ENCODE measurements at places on chromosomes 11 and 22.

DNA sequence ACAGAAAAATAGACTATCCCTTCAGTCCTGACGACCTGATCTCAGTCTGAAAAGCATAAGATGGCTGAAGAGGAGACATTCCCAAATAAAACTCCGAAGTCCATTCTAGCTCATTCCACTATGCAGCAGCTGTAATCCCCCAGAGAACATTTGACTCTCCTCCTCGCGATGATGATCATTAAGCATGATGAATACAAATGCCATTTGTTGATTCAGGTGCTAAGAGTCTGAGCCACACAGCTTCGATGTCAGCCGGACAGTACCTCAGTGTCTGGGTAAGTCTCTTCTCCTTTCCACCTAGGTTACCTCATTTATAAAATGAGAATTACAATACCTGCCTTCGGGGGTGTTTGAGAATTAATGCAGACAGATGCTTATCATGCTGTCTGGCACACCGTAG lies 94.8 kb downstream of the TENM4 start:
- no peak for DNase-seq

DNA sequence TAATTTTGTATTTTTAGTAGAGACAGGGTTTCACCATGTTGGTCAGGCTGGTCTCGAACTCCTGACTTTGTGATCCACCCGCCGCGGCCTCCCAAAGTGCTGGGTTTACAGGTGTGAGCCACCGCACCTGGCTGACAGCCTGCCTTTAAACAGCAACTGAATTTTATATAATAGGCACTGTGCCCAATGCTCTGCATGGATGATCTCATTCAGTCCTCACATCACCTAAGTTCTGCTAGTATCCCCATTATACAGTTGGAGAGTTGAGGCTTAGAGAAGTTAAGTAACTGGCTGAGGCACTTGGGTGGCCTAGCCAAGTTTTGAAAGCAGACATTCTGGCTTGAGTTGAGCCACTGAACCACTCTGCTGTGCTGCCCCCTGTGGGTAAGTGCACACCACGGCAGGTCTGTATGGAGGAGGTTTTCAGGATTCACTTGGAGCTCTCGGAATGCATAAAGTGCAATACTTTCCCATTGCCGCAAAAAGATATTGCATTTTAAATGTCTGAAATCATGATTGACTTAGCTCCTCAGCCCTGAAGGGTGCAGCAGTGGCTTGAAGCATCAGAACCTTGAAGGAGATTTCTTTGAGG lies 112.4 kb downstream of the LDLRAD3 start:
- DNase-seq, result no peak

DNA sequence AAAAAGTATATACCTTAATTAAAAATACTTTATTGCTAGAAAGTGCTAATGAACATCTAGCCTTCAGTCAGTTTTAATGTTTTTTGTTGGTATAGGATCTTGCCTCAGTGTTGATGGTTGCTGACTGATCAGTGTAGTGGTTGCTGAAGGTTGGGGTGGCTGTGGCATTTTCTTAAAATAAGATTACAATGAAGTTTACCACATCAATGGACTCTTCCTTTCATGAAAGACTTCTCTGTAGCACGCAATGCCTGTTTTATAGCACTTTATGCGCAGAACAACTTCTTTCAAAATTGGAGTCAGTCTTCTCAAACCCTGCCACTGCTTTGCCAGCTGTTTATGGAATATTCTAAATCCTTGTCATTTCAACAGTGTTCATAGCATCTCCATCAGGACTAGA lies 50.6 kb downstream of the LDLRAD3 start:
- DNase-seq, result no peak

GRCh38 chr11:116123739-116124138 lies 619.5 kb upstream of the CADM1 start:
- DNase-seq, result no peak

DNA sequence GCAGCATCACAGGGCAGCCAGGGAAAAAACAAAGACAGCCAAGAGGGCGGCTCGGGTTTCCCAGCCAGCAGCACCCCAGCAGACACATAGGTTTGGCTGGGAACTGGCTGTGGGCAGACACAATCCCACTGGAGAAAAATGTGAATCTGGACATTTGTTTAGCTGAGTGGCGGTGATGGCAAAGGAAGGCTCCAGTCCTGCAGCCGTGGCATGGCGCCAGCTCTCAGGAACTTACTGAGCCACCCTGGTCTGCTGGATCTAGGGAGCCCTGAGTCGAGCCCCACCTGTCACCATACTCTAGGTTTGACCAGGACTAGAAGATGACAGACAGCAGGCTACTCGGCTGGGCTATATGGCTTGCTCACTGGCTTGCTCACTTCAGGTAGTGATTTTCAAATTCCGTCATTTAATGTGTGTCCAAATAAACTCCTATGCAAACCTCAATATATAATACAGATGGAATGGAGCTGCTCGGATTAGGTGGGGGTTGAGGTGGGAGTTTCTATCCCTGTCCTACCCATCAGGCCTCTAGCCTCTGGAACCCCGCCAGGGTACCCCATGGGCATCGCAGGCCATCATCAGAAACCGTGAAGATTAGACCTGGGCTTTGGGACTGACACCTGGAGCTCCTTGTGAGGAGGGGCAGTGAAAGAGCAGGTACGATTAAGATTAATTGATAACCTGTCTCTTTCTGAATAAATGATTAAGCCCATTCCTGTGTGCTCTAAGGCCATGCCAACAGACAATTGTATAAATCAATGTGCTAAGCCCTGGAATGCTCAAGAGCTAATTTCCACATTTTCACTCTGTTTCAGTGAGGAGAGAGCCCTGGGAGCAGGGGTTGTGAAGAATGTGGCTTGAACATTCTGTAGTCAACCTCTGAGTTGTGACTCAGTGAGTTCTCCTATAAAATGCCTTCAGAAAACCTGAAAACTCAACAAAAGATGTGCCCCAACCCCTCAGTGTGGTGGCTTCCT lies 42.5 kb downstream of the GALNT18 start:
- no peak for DNase-seq

DNA sequence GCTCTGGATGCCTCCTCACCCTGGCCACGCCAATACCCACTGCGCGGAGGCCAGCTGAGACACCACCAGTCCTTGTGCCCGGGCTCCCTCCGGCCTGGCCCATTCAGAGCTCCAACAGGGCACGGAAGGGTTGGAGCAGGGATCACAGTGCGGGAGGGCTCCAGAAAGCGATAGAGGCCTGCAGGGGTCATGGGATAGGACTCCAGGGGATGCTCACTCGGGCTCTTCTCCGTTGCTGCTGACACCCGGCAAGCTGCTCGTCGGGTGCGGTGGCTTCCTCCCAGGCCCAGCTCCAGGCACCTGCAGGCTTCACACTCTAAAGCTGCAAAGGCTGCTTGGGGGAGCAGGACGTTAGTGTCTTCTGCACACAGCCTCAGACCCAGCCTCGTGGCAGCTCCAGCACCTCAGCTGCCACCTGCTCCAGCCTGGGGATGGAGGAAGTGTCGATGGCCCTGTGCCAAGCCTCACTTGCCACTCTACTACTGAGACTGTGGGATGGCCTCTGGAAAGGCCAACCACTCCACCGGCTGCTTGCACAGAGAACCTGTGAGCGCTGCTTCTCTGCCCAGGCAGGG lies 10.6 kb downstream of the WNT7B start:
- no peak for DNase-seq

- DNase-seq, result no peak
Measured at GRCh38 chr11:34451053-34451452, 12.3 kb downstream of the CAT start.

GRCh38 chr11:35151241-35151640 lies 12.3 kb downstream of the CD44 start:
- no peak for DNase-seq

- no peak for DNase-seq
Measured at GRCh38 chr11:20601221-20601914, 2.0 kb downstream of the SLC6A5 start.

DNA sequence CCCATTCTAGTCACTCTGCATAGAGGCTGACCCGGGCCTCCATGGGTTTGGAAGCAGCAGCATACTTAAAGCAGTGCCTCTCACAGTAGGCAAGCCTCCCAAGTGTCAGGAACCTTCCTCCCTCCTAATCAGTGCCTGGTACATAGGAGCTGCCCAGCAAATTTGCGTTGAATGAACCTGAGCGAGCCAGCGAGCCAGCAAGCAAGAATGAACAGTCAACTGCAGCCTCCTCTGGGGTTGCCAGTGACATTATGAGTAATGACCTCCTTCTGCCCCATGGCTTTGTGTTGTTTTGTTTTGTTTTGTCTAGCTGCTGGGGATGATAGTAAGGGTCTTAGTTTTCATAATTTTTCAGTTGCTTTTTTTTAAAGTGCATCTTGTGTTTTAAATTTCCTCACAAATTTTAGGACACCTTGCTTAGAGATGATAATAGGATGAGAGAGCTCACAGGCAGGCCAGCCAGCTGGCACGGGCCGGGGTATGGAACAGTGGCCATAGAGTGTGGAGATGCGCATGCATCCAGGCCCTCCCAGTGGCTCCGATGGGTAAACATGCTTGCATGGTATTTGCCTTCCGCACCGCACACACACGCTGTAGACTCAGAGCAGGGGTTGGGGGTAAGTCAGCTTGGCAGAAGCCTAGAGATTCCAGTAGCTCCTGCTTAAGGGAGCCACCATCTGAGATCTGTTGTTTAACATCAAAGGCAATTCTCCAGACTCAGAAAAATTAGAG lies 36.1 kb downstream of the TTC12 start:
- no peak for DNase-seq

GRCh38 chr11:46240371-46240770 lies 37.1 kb upstream of the CREB3L1 start:
- no peak for DNase-seq

- DNase-seq, result no peak
Measured at GRCh38 chr11:66906061-66906733, 49.3 kb downstream of the LRFN4 start.

DNA sequence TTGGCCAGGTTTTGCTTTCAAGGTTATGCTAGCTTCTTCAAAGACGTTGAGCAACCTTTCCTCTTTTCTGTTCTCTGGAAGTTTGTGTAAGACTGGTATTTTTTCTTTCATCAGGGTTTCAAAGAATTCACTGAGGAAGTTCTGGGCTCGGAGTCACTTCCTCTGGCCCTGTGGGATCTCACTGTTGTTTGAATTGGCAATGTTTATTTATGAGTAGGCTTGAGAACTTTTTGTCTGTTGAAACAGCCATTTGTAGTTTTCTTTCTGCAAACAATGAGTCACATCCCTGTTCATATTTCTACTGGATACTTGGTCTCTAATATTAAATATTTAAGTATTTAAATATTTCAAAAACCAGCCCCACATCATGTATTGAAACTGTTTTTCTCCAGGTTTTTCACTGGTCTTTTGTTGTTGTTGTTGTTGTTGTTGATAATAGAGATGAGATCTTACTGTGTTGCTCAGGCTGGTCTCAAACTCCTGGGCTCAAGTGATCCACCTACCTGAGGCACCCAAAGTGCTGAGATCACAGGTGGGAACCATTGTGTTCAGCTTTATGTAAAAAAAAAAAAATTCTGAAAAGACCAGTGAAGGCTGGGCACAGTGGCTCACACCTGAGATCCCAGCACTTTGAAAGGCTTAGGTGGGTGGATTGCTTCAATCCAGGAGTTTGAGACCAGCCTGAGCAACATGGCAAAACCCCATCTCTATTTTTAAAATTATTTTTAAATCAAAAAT lies 26.9 kb downstream of the SUSD2 start:
- DNase-seq, result peak; percentile 96

All from astrocyte of the cerebellum (primary cell).